ENCODE measurements at places on chromosomes 16 and 17. TPM values are rescaled to one million over a fixed set of nuclear protein-coding genes. Genes with fewer than 3 reads are reported as not detected.

GRCh38 chr16:84959784-84960417, 51.4 kb downstream of the ZDHHC7 start:
- no peak for DNase-seq

The SLC4A1 gene
- total RNA-seq = not detected

The RSKR gene
- total RNA-seq = 5.6 TPM

DNA sequence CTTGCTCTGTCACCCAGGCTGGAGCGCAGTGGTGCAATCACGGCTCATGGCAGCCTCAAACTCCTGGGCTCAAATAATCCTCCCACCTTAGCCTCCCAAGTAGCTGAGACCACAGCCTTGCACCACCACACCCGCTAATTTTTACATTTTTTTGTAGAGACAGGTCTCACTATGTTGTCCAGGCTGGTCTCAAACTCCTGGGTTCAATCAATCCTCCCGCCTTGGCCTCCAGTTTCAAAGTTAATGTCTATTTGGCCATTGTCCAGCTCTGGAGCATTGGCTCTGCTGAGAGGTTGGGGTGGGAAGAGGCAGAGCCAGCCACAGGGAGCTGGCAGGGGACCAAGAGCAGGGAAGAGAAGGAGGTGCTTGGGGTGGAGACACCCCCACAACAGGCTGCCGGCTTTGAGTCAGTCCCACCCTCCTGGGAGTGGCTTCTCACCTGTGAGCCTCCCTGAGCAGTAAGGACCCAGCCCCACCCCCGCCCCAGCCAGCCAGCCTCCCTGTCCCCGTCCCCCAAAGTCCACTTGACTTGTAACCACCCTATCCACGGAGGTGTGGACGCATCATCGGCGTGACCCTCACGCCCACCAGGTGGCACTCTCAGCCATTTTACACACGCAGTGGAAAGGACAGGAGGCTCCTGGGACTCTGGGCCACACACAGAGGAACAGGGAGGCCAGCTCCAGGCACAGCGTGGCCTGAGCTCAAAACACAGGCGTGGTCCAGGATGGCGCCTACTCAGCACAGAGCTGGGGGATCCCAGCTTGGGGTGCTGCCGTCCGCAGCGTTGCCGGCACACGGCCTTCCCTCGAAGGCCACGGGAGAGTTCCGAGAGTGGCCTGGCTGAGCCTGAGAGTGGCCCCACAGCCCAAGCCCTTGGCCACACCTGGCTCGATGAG, 22.8 kb upstream of the PVALEF start:
- peak; percentile 75 for DNase-seq

Data from fibroblast of villous mesenchyme (primary cell).